Retina (tissue), 1 donor: ENCODE measurements at places on chromosomes 16 and 17.

- no peak for DNase-seq
Observed at GRCh38 chr17:15265131-15265530, at the start of gene PMP22. TSS of gene PMP22 (minus strand) at chr17:15265326. CDS start at chr17:15260727, 4,599 bp downstream.

- DNase-seq, result no peak
Observed at GRCh38 chr17:8371786-8372185, 4.7 kb downstream of the KRABD2 start.

DNA sequence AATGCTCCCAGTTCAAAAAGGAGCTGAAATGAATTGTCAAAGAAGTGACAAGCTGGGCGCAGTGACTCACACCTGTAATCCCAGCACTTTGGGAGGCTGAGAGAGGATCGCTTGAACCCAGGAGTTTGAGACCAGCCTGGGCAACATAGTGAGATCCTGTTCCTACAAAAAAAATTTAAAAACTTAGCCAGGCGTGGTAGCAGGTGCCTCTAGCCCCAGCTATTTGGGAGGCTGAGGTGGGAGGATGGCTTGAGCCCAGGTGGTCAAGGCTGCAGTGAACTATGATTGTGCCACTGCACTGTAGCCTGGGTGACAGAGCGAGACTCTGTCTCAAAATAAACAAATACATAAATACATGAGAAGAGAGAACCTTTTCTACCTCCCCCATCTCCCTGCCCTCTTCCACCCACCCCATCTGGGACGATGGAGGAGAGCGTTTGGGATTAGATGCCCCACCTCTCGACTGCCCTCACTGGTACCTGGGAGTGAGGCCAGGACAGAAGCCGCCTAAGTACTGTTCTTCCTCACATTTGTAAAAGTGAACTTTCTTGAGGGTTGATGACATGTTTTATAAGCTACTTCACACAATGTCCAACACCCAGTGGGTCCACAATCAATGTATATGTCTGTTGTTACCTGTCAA is 2.4 kb downstream of the IL4R start:
- DNase-seq, result no peak

GRCh38 chr17:30253312-30253711 is 17.8 kb upstream of the SLC6A4 start:
- DNase-seq, result no peak

DNA sequence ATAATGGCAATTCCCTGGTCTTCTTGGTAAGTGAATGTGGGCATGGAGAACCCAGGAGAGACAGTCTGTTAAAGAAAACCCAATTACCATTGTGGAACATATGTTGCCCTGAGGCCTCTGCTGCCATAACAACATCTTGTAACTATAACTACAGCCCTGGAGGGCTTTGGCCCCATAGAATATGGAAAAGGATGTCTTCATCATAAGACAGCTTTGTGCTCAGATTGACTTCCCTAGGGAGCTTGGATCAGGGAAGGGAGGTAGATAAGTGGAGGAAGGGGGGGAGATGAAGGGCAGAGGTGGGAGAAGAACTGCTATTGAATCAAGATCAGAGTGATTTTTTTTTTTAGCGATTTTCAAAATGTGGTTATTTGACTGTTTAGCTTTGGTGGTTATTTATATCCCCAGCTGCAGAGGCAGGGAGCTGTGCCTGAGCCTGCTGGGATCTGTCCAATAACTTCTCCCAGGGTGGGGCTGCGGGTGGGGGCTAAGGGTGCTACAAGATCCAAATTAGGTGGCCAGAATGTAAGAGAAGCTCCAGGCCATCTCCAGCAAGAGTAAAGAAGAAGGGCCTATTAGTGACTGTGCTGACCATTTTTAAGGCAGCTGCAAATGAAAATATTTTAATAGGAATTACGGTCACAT is 5.3 kb upstream of the KAT7 start:
- peak; percentile 23 for DNase-seq

DNA sequence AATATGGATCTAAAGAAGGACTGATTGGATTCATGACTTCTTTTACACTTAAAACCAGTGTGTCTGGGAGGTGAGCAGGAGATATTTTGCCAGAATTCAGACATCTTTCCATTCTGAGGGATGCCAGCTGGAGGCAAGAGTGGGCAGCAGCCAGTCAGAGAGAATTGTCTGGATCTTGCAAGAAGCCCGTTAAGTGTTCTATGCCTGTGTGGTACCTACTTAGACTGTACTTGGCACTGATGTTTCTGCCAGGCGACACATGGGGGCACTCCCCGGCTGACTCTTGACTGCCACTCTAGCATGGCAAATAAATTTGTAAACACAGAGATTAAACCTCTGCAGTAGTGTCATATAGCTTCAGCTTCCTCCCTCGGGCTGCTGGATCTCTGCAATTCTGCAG is 247.7 kb downstream of the UTP18 start:
- DNase-seq, result no peak

DNA sequence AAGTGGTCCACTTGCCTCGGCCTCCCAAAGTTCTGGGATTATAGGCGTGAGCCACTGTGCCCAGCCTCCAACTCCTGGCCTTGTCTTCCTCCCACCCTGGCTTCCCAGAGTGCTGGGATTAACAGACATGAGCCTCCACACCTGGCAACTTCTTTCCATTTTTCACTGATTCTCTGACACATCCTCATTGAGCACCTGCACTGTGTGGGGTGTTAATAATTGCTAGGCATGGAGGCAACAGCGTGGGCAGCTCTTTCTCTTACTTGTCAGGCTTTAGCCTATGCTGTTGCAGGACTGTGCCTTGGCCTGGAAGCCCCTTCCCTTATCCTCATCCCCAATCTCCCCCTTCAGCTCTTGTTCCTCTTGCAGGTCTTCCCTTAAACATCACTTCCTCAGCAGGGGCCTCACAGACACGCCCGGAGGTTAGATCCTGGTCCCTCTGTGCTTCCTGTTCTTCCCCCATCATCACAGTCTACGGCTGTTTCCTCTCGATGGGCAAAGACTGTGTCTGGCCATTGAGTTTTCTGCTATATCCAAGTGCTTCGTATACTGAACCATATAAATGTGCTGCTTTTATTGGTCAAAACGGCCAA is 7.9 kb downstream of the QPRT start:
- DNase-seq, result no peak
